ENCODE measurements at places on chromosomes 5 and 9.

- no peak for DNase-seq
Measured at GRCh38 chr9:72044095-72044494, 16.3 kb downstream of the C9orf57 start.

DNA sequence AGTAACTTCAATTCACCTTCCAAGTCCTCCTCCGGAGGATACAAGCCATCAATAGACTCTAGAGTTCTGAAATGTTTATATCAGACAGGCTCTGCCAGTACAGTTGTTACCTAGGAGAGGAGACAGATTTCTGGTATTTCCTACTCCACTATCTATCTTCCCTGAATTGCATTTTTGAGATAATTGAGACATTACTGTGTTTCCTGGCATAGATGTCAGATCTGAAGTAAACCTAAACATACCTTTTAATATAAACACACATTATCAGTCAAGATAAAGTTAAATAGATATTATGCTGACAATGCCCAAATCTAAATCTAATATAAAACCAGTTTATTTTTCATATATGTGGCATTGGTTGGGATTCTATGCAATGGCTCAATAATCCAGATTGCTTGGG lies 8.2 kb upstream of the TYRP1 start:
- no peak for DNase-seq

DNA sequence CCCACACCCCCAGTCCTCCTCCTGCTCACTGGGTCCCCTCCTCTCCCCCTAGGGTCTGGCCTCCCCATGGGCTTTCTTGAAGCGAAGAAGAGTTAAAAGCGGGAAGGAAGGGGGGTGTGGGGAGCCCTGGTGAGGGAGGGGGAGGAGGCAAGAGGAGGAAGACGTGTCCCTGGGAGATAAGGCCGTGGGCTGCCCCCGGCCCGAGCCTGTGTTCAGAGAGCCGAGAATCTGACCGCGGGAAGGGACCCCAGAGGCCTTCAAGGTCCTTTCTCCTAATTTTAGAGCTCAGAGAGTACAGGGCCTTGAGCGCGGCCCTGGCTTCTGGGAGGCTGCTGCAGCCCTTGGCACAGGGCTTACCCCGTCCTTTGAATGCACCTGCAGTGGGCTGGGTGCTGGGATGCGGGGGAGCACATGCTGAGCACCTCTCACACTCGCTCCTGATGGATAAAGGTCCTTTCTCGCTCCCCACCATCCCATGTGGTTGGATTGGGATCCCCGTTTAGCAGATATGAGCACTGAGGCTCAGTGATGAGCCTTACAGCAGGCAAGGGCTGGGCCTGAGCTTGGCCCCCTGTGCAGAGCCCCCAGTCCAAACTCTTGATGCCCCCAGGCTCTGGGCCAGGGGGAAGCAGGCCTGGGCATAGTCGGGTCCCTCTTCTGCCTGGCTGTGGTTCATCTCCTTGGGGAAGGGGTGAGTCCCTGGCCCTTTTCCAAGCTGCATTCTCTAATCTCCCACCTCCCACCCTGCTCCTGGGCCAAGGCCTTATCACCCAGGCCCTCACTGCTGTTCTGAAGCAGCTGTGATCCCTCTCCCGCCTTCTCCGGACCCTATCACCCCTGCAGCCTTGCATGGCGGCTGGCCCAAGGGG lies 5.9 kb downstream of the GFI1B start:
- no peak for DNase-seq

GRCh38 chr9:31730398-31730797 lies 654.0 kb upstream of the ACO1 start:
- no peak for DNase-seq

GRCh38 chr9:71863631-71864030 lies 47.4 kb downstream of the ABHD17B start:
- no peak for DNase-seq

GRCh38 chr9:126320158-126320922 lies 6.3 kb upstream of the MVB12B start:
- no peak for DNase-seq

DNA sequence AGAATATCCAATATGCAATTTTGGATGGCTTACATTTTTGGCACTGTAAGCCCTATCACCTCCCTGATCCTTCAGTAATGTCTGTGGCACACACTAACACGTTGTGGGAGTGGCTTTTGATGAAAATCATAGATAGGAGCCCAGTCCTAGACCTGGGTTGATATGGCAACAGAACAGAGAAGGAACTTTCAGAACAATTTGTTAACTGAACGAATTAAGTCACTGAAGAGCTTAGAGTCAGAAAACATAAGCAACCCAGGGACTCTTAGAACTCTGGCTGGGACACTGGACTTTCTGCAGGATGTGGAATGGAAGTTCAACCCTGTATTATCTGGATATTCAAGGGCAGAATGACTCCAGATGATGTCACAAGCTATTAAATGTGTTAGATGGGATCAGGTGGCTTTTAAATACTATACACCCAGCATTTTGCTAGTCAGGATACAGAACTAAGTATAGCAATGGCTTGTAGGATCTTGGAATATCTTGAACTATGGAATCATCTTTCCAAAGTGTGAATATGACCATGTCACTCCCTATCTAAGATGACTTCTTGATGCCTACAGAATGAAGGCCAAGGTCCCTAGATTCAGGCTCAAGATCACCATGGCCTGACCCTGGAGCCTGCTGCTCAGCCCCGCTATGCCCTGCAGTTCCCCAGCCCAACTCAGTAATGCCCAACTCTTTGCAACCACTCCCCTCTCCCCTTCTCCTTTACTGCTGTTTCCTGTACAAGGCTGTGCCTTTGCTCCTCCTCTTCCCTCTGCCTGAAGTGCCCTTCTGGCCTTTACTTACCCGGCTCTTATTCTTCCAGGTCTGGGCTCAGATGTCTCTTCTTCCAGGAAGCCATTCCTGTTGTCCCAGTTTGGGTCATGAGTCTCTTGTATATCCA lies 42.8 kb downstream of the VLDLR start:
- no peak for DNase-seq

- no peak for DNase-seq
Measured at GRCh38 chr9:78235256-78235761, 566 bp upstream of the CEP78 start.

Data from left forelimb (tissue), 1 donor.